Stimulated activated CD4-positive, alpha-beta T cell treated with anti-CD3 and anti-CD28 coated beads, Interleukin-15, amount 100 ng/mL, for 1 hour (primary cell): ENCODE measurements at places on chromosomes 7 and 10.

DNA sequence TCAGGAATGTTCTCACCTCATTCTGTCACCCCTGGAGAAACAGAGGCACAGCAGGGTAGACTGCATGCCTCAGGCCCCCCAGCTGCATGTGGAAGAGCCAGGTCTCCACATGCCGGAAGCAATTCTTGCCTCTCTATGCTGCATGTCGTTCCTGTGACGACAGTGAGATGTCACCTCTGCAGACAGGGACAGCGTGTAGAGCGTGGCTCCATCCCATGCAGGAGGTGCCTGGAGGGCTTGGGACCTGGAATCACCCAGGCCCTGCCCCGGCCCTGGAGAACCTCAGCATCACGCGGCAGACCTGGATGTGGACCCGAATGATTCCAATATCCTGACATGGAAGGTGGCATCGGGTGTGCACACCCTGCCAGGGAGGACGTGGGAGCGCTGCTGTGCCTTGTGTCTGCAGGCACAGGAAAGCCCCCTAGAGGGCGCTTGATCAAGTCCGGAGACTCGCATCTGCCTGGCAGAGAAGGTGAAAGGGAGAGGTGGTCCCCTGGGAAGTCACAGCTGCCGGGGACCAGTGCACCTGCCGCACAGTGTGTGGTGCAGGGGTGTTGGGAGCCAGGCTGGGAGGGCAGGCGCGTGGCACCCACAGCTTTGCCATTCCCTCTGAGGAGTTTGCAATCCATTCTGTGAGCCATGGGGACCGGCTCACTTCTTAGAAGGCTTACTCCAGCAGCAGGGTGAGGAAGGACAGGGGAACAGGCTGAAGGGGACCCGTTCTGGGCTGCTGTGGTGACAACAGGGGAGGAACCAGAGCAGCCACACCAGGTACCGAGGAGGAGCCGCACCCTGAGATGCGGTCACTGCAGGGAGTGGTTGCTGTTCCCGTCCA is 45.3 kb upstream of the EN2 start:
- DNase-seq, result no peak

GRCh38 chr10:62684911-62685310 is 119.6 kb upstream of the ADO start:
- DNase-seq, result no peak

DNA sequence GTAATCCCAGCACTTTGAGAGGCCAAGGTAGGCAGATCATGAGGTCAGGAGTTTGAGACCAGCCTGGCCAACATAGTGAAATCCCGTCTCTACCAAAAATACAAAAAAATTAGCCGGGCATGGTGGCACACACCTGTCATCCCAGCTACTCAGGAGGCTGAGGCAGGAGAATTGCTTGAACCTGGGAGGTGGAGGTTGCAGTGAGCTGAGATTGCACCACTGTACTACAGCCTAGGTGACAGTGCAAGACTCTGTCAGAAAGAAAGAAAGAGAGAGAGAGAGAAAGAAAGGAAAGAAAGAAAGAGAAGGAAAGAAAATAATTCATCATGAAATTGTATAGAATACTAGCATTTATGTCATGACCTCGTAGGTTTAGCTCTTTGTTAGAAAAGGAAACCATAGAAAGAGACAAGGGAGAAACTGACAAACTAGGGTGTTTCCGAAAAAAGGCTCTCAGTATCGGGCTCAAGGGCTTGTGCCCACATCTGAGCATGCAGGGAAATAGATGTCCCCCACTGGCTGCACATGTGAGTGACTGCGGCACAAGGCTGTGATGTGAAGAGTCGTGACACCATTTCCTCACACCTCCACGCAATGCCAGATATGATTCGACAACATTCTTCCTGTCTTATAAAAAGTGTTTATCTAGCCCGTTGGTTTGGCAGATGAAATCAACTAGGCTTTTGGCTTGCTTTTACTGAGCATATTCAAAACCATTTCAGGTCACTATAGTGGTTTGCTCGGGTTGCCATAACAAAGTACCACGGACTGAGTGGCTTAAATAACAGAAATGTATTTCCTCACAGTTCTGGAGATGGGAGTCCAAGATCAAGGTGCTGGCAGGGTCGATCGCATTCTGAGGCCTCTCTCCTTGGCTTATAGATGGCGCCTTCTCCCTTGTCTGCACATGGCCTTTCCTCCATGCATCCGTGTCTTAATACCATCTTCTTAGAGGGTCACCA is 2.0 kb downstream of the SRGN start:
- DNase-seq, result peak; percentile 37

DNA sequence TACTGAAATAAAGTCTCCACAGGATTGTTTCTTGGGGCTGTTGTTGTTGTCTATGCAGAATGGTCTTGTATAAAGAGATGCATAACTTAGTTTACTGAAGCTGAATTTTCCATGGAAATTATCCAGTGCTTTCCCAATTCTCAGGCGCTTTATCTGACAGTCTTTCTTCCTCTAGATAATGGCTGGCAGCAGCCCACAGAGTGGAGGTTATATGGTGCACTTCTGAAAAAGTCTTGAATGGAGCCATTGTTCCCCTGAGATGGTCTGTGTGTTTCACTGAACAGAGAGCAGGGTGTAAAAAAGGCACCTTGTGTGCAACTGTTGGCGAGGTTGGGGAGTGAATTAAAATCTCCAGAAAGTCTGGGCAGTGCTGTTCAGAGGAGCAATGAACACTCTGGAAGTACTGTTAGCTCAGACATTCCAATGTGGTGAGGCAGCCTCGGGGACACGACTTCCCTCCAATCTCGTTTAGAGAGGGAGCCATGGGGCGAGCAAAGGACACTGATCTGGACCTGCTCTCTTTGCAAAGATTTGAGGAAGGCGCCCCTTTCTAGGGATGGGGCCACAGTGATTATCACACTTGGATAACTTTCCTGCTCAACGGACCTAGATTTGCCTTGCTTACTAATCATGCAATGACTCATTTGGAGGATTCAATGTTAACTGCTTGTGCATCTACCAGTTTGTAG is 2.0 kb upstream of the PLCE1 start:
- DNase-seq, result no peak

DNA sequence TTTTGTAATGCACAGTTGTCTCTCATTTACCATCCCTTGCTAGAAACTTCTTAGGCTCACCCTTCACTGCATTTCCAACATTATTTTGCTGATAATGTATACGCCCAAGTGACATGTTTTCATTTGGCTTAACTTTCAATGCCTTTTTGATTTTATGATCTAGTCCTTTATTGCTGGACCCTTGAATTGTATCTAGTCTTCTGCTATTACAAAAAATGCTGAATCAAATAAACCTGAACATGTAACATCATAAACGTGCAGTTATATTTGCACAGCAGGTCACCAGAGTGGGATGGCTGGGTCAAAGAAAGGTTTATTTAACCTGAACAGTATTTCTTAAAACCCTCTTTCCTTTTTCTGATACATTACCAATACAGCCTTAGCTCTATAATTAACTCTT is 63.0 kb downstream of the MINDY3 start:
- no peak for DNase-seq

GRCh38 chr7:82247814-82248433 is 195.7 kb downstream of the CACNA2D1 start:
- DNase-seq, result no peak

DNA sequence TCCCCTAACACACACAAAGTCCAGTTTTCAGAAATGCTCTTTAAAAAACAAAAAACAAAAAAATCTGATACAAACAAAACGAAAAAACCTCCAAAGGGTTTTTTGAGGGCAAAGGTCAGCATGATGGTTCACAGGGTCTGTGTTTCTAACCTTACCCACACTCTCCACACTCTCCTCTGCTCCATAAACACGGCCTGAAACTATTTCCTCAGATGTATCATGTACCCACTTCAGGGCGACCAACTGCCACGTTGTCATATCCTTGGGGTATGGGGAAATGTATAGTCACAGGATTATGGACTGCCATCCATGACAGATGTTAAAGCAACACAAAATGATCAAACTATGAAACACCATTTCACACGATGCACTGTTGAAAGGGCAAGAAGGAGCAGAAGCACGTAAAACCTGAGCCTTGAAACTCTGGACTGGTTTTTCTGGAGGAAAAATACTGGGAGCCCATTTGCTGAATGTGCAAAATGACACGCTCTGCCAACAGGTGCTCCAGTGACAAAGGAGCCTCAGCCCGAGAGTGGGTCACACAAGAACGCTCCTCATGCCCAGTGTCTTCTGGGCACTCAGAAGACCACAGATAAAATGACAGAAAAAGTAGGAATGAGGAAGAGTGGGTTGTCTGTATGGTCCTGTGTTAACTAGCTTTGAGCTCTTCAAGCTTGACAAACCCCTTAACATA is 15.8 kb downstream of the NAPEPLD start:
- no peak for DNase-seq
